ENCODE measurements at places on chromosomes 7 and 10.

- DNase-seq = no peak
Measured at GRCh38 chr7:18792871-18793595, 297.5 kb downstream of the HDAC9 start.

GRCh38 chr10:124648131-124648475 is 96.1 kb downstream of the FAM53B start:
- DNase-seq = no peak

- DNase-seq = no peak
Measured at GRCh38 chr10:11317936-11318670, 293.3 kb downstream of the USP6NL start.

DNA sequence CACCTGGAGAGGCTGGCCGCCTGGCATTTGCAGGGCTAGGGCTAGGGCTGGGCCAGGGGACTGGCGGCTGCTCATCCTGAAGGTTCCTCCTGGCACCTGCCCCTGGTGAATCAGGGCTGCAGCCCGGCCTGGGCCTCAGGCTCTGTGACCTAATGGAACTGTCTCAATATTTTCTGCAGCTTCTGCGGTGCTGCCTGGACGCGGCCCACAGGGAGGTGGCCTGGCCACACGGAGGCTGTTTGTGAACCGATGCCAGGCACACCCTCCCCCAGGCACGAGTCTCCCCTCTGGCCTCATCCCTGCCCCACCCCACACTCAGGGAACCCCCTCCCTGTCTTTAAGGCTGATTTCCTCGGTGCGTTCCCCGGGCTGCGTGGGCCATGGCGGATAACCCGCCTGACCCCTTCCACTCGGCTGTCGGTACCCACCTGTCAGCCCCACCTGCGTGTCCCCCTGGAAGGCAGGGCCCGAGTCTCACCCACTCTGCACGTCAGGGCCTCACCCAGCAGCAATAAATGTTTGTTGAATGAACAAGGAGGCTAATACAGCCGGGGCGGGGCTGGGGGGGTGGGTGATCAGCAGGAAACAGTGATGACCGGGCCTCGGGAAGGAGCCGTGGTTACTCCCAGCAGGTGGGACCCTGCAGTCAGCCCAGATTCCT is 54.5 kb upstream of the DNAJB6 start:
- DNase-seq = no peak

DNA sequence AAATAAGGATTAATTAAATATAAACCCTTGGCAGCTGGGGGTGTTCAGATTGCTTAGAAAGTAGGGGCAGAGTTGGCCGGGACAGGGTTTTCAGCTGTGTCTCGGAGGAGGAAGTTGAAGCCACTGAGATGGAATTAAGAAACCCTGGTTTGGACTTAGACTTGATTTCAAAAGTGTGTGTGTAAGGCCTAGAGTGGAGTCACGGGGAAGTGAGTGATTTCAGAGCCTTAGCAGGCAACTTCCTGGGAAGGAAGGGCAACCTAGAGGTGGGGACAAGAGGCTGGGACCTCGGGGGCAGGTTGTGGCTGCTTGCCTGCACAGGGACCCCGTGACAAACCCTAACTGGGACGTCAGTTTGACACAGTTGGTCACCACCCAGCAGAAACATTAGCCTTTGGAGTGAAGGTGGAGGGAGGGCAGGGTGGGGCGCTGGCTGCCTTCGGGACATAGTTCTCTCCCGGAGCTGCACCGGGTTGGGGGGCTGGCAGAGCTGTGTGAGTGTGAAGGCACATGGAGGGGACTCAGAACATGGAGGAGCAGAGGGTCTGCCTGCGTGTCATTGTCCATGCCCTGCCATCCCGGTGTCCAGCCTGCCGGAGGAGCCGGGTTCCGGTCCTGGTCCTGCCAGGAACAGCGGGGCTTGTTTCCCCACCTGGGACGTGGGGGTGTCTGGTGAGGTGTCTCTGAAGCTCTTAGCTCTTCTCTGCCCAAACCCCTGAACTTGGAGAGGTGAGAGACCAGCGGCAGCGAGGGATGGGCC is 1.8 kb downstream of the BRI3 start:
- DNase-seq = no peak

DNA sequence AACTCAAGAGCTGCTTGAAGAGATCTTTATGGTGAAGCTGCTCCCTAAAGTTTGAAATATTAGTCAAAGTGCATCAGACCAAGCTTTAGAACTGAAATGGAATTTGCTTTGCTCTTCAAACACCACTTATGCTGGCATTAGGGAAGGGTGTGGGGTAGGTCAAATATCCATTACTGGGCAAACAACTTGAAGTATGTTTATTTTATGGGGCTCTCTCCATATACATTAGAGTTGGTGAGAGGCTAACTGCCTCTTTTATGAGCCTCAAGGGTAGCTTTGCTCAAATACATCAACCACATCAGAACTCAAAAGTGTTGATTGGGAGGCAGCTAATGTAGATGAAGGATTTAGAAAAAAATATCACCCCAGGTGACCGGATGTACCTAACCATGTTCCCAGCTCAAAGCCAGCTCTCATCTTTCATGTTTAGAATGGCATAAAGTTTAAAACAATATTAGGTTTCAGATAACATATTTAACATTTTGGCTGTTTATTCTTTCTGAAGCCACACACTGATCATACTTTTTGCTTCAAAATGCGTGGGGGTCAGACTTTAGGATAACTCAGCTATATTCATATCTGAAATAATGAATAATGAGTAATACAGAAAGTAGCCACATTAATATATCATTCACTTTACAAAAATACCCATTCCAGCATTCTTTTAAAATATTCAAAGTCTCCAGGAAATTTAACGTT is 318.6 kb downstream of the PTEN start:
- no peak for DNase-seq

DNA sequence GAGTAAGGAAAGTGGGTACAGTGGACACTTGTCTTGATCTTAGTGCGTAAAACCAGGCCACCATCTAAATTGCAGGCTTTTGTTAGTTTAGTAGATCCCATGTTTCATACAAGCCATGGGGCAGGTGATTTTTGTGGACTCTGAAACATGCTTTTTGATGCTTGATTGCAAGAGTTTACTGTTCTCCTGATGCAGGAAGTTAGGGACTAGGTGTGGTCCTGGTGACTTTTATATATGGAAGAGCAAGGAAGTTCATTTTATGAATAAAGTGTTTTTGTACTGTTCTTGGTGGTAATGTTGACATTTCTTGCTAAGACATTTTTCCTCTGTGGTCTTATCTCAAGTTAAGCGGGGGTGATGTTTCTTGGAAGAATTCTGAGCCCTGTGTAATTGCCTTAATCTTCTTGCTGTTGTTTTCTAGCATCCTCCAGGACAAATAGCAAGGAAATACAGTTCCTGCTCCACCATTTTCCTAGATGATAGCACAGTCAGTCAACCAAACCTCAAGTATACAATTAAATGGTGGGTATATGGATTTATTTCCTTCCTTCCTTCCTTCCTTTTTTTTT is 89.0 kb upstream of the GJD4 start:
- DNase-seq = no peak

DNA sequence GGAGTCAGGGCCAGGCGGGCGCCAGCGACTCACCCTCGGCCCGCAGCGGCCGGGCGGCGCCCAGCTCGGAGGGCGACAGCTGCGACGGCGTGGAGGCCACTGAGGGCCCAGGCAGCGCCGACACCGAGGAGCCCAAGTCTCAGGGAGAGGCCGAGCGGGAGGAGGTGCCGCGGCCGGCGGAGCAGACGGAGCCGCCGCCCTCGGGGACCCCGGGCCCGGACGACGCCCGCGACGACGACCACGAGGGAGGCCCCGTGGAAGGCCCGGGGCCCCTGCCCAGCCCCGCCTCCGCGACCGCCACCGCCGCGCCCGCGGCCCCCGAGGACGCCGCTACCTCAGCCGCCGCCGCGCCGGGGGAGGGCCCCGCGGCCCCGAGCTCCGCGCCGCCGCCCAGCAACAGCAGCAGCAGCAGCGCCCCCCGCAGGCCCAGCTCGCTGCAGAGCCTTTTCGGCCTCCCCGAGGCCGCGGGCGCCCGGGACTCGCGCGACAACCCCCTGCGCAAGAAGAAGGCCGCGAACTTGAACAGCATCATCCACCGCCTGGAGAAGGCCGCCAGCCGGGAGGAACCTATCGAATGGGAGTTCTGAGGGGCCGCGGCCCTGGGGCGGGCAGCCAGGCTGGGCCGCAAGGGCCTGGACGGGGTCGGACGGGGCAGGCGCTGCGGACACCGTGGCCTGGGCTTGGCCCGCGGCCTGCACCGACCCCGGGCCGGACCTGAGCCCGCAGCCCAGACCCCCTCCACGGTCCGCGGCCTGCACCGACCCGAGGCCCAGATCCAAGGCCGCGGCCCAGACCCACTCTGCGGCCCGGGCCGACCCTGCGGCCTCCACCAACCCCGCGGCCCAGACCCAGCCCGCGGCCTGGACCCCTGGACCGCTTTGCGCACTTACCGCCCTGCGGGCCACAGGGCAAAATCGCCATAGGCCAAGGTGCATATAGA is 37.9 kb upstream of the SH2B2 start:
- no peak for DNase-seq

DNA sequence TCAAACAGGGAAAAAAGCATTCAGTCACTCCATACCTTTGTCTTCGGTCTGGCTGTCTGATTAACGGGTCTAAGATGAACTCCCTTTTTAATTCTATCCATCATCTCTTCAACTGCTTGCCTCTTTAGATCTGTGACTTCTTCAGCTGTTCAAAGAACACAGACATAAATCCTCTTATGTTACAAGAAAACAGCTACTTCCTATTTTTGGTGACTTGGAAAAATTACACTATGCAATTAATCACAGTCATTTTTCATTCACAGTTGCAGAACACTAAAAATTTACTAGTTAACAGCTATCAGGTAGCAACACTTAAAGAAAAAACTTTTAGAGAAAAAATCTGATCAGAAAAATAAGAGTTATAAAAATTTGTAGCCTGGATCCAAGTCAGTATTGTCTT is 66.0 kb downstream of the ENO4 start:
- DNase-seq = no peak

GRCh38 chr10:70830164-70830563 is 14.4 kb downstream of the SGPL1 start:
- no peak for DNase-seq

DNA sequence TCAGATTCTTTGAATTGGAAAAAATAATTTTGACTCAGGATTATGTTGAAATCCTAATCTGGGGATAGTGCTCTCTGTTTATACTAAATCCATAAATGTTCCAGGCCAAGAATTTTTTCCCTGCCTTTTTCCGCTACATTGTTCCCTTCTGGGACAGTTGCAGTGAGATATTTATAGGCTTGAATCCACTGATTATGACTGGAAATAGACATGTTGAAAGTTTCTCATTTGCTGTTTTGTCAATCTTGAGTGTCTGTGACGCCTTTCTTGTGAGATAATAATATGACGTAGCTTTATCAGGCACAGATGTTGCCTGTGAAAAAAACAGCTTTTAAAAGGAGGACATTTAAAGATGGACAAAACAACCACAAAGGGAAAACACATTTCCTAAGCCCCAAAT is 155.9 kb downstream of the ARID5B start:
- DNase-seq = no peak

- no peak for DNase-seq
Measured at GRCh38 chr10:13491747-13492360, 37.0 kb downstream of the BEND7 start.

- DNase-seq = no peak
Measured at GRCh38 chr7:64639267-64640001, 26.5 kb upstream of the ZNF107 start.

- DNase-seq = no peak
Measured at GRCh38 chr7:141704112-141704511, 2.1 kb upstream of the DENND11 start.

- no peak for DNase-seq
Measured at GRCh38 chr7:24108906-24109376, 175.0 kb upstream of the NPY start.

GRCh38 chr10:86061278-86062197 is 305.1 kb downstream of the GRID1 start:
- no peak for DNase-seq

GRCh38 chr7:137957887-137958286 is 44.0 kb downstream of the CREB3L2 start:
- no peak for DNase-seq

DNA sequence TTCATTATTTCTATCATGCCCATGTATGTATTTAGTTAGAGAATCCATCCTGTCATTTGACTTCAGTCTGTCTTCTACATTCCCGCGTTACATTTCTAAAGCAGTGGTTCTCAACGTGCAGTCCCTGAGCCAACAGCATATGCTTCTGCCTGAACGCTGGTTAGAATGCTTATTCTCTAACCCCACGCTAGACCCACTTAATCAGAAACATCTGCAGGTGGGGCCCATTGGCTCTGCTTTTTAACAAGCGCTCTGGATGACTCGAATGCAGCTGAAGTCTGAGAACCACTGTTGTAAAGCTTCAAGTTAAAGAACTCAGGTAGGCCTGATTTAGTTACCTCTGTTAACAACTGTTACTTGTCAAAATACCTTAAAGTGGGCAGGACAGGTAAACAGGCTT is 38.2 kb downstream of the NEUROD6 start:
- no peak for DNase-seq

DNA sequence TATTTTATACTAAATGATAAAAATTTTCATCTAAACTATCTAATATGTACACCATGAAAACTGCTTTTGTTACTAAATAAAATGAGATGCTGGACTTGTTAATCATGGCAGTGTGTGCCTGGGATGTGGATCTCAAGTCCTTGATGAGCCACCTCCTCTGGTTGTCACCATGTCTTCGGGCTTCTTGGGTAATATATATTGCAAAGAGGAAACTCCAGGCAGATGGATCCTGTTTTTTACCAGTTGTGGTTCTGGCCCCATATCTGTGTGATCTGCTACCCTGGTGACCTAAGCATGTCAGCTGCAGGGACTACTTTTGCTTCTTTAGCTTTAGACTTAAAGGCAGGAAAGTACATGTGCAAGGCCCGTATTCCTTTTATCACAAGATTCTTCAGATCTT is 46.2 kb downstream of the TMEM60 start:
- DNase-seq = no peak

DNA sequence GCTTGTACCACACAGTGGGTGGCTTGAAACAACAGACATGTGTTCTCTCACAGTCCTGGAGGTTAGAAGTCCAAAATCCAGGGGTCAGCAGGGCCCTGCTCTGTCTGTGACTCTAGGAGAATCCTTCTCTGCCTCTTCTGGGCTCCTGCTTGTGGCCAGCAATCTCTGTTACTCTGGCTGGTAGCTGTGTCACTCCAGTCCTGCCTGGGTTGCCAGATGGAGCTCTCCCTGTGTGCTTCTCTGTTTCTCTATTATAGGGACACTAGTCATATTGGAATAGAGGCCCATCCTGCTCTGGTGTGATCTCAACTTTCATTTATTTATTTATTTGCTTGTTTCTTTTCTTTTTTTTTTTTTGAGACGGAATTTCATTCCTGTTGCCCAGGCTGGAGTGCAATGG is 276.6 kb upstream of the GALNT17 start:
- DNase-seq = no peak

DNA sequence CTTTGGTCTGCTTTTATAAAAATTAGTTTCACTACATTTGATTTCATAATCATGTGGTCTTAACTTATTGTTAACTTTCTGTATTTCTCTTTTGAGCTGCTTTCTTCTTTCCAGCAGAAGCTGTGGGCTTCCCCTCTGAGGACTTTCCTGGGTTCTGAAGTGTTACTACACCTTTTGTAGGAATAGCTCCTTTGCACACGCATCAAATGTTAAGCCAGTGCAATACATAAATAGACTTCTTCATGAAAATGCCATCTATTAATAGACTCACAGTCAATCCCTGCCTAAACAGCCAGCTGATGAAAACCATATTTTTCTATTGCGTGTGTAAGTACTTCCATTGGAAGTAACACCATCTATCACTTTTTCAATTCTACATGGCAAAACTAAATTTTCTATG is 1.5 kb downstream of the ABCB4 start:
- DNase-seq = no peak
